ENCODE measurements at places on chromosomes 13 and 19.
A peak's percentile ranks its signal among the peaks of the same experiment; 100 is the strongest.

GRCh38 chr13:22961835-22962537 is 218.8 kb upstream of the SGCG start:
- no peak for DNase-seq

DNA sequence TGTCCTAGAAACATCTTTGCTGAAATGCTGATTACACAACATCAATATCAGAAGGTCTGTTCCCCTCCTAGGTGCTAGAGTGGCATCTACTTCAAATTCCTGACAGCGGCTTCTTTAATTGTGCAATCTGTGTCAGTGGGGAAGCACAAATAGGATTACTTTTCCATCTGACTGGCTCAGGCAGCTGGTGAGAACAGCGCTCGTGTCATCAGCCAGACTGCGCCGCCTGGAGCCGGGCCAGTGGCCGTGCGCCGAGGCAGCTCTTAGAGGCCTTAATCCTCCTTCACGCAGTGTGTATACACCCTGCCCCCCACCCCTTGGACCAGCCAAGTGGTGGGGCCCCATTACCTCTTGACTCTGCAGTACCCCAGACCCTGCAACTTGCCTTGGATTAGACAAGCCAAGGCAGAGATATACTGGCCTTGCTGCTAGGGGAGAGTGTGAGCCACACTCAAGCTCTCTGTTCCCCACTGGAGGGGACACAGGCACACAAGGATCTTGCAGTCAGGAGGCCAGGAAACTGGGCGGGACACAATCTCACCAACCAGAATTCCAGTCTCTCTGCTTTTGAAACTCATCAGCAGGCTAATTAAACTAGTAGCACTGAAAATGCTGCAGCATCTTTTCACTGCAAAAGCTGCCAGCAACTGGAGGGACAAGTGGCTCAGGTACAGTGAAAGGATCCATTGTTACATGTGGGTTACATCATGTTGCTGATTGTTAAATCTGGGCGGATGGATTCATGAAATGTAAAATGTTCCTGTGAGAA is 48.9 kb upstream of the EPHX3 start:
- DNase-seq = peak; percentile 51

GRCh38 chr13:113820813-113821651 is 42.8 kb downstream of the GAS6 start:
- peak; percentile 78 for DNase-seq

- no peak for DNase-seq
Measured at GRCh38 chr19:17266026-17266425, 1.2 kb upstream of the BABAM1 start.

- no peak for DNase-seq
Measured at GRCh38 chr19:55621205-55621672, 3.1 kb downstream of the ZNF784 start.

- DNase-seq = no peak
Measured at GRCh38 chr19:5062799-5063198, 93.9 kb downstream of the KDM4B start.

- DNase-seq = no peak
Measured at GRCh38 chr13:100443278-100443997, 145.2 kb downstream of the GGACT start.

DNA sequence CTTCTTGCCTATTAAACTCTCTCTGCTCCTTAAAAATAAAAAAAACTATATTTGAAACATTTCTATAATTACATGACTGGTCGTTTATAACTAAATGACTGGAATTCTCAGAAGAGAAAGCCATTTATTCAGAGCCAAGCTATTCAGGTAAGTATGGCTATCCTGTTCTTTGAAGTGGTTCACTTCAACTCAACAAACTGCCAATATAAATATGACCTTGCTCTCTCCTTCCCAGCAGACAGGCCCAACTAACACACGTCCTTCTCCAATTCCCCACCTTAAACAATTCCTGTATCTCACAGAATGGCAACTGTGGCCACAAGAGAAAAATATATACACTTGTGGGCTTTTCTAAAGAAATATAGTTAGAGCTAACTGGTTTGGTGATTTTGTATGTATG is 153.9 kb downstream of the MIPEP start:
- DNase-seq = no peak

DNA sequence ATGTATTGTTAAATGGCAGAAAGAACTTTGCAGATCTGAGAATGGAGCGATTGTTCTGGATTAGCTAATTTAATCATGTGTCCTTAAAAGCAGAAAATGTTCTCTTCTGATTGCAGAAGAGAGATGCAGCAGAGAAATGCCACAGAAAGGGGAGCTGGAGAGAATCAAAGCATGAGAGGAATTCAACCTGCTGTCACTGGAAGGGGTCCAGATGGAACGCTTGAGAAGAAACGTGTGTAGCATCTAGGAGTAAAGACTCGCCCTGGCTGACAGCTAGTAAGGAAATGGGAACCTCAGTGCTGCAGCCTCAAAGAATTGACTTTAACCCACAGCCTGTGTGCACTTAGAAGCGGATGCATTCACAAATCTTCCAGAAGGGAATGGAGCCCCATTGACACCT is 502.8 kb downstream of the KLF12 start:
- no peak for DNase-seq

- DNase-seq = no peak
Measured at GRCh38 chr13:113980489-113981064, 6.7 kb upstream of the C13orf46 start.

DNA sequence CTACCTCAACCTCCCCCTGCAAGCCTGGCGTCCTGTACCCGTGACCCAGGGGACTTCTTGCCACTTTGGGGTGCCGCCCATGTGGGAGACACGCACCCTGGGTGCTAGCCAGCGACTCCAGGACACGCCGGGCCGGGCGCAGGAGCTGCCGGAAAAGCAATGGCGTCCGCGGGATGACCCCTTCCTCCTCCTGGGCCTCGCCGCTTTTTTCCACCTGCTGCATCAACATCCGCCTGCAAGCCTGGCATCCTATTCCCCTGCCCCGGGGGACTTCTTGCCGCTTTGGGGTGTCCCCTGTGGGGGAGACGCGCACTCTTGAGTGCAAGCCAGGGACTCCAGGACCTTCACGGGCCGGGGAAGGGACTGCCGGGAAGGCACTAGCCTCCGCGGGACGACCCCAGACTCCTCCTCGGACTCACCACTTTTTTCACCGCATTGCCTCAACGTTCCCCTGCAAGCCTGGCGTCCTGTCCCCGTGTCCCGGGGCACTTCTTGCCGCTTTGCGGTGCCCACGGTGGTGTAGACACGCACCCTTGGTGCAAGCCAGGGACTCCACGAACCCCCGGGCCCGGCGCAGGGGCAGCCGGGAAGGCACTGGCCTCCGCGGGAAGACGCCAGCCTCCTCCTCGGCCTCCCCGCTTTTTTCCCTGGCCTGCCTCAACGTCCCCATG is 237.8 kb downstream of the TUBA3C start:
- no peak for DNase-seq

DNA sequence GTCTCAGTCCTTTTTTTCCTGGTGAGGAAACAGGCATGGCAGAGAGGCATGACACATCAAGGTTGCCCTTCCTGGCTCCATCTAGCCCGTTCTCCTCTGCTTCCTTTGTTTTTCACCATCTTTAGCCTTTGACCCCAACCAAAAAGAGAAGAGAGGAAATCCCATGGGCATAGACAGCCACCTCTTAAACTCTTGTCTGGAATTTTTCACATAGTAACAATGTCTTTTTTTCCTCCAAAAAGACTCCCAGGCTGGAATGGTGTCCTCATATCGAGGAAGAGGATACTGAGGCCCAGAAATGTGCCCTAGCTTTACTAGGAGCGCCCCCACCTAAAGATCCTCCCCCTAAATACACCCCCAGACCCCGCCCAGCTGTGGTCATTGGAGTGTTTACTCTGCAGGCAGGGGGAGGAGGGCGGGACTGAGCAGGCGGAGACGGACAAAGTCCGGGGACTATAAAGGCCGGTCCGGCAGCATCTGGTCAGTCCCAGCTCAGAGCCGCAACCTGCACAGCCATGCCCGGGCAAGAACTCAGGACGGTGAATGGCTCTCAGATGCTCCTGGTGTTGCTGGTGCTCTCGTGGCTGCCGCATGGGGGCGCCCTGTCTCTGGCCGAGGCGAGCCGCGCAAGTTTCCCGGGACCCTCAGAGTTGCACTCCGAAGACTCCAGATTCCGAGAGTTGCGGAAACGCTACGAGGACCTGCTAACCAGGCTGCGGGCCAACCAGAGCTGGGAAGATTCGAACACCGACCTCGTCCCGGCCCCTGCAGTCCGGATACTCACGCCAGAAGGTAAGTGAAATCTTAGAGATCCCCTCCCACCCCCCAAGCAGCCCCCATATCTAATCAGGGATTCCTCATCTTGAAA is at the start of gene GDF15:
TSS of gene GDF15 (plus strand) at position 484 of the 868 bp plus-strand sequence. CDS start at position 516, 32 bp downstream.
- peak; percentile 67 for DNase-seq

DNA sequence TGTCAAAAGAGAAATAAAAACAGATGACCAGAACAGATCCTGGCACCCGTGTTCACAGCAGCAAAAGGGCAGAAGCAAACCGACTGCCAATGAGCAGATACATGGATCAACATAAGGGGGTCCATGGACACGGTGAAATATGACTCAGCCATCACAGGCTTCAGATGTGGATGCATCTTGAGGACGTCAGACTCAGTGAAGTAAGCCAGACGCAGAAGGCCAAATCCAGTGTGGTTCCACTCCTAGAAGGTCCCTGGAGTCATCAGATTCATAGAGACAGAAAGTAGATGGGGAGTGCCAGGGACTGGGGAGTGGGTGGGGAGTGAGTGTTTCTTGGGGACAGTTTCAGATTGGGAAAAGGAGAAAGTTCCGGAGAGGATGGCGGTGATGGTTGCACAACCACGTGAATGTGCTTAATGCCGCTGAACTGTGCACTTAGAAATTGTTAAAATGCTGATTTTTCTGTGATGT is 28.8 kb upstream of the SEMA6B start:
- no peak for DNase-seq

DNA sequence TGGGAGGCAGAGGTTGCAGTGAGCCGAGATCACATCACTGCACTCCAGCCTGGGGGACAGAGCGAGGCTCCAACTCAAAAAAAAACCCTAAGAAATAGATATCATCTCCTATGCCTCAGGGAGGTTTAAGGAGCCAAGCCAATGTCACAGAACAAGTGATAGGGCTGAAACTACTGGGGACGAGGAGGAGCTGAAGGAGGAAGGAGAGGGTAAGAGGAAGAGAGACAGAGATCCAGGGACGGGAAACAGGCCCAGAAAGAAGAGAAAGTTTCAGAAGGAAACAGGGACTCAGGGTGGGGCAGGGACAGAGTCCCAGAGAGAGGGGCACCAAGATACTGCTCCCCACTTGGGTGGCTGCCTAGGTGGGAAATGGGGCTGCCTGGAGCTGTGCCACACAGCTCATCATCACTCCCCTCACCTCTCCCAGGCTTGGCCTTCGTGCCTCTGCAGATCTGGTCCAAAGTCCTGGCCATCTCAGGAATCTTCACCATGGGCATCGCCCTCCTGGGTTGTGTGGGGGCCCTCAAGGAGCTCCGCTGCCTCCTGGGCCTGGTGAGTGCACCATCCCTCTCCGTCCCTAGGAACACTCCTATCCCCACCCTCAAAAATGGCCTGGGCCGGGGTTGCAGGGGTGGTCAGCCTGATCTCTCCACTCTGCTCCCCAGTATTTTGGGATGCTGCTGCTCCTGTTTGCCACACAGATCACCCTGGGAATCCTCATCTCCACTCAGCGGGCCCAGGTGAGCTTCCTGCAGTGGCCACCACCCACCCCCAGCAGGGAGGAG is 1.5 kb downstream of the CD37 start:
- no peak for DNase-seq
